ENCODE measurements at places on chromosomes 1 and 21. TPM values are rescaled to one million over a fixed set of nuclear protein-coding genes. Genes with fewer than 3 reads are reported as not detected.

GRCh38 chr1:241531195-241532161, 700 bp upstream of the KMO start:
- DNase-seq: no peak
- H3K4me3 ChIP-seq: peak overlapping the region; percentile 73
- H3K27me3 ChIP-seq: no peaks in the 10 kb centered on the region
- peak overlapping the region; percentile 38 for H3K27ac ChIP-seq

GRCh38 chr1:26858160-26858559, 4.8 kb upstream of the SFN start:
- H3K36me3 ChIP-seq: no peaks in the 10 kb centered on the region
- H3K27ac ChIP-seq: peak overlapping the region; percentile 41
- peaks cover 4% of the 10 kb centered on the region for H3K4me1 ChIP-seq
- no peaks in the 10 kb centered on the region for H3K27me3 ChIP-seq

- H3K36me3 ChIP-seq: no peaks in the 10 kb centered on the region
- H3K4me1 ChIP-seq: peaks cover 24% of the 10 kb centered on the region
- H3K27ac ChIP-seq: peak overlapping the region; percentile 13
- H3K4me3 ChIP-seq: no peak overlapping the region
Measured at GRCh38 chr1:67588178-67588855, 96.7 kb upstream of the GADD45A start.

DNA sequence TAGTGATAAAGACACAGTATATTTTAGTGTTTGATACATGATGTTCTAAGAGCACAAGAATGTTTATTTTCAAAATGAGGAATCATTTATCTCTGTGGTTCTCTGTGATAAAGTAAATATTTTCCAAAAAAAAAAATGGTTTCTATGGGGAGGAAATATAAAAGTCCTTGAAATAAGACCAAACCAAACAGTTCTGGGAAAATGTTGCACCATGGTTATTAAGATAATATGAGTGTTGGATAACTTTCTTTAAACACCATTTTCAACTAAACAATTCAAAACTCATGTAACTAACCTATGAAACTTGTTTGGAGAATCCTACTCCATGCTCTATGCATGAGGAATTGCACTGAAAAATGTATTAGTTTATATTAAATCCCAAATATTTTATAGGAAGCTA, 184.6 kb downstream of the KCNT2 start:
- DNase-seq: no peak
- H3K4me1 ChIP-seq: no peaks in the 10 kb centered on the region
- H3K27ac ChIP-seq: no peak overlapping the region
- H3K36me3 ChIP-seq: no peaks in the 10 kb centered on the region
- H3K4me3 ChIP-seq: no peak overlapping the region

The EPHA10 gene
- total RNA-seq: not detected

The CCDC190 gene
- total RNA-seq: not detected

The AIRE gene
- not detected for total RNA-seq

All from psoas muscle (tissue), 8 donors.